ENCODE measurements at places on chromosomes 1 and 21.

GRCh38 chr1:23343221-23344110 is 618 bp downstream of the HNRNPR start:
- DNase-seq = peak; percentile 73

GRCh38 chr1:15577691-15578090 is 7.2 kb downstream of the AGMAT start:
- no peak for DNase-seq

- DNase-seq = no peak
Observed at GRCh38 chr1:20224546-20224945, 38.2 kb upstream of the PLA2G2C start.

GRCh38 chr1:29713857-29714256 is 477.5 kb downstream of the PTPRU start:
- peak; percentile 38 for DNase-seq

GRCh38 chr1:29555043-29555620 is 318.8 kb downstream of the PTPRU start:
- DNase-seq = no peak

GRCh38 chr1:79887059-79887458 is 880.5 kb upstream of the ADGRL4 start:
- DNase-seq = no peak

GRCh38 chr1:166479052-166479631 is 312.3 kb upstream of the FAM78B start:
- DNase-seq = peak; percentile 48

Data from bronchial epithelial cell (primary cell).